Heart left ventricle (tissue), 16 donors: ENCODE measurements at places on chromosomes 12 and 14.

DNA sequence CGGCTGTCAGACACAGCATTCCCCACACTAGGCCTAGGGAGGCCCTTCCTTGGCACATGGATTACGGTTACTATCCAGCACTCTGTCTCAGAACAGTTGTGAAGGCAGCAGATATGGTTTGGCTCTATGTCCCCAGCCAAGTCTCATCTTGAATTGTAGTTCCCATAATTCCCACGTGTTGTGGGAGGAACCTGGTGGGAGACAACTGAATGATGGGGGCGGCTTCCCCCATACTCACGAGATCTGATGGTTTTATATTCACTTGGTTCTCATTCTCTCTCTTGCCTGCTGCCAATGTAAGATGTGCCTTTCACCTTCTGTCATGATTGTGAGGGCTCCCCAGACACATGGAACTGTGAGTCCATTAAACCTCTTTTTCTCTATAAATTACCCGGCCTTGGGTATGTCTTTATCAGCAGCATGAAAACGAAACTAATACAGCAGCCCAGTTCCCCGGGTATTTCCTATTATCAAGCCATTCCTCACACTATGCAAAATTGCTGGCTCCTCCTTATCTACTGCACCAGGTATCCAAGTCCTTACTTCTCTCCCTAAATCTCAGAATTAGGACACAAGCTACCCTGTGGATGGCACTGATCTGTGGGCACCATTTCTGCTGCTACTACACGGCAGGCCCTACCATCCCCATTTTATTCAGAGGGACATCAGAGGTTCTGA is 33.3 kb downstream of the NT5DC3 start:
- DNase-seq = no peak

DNA sequence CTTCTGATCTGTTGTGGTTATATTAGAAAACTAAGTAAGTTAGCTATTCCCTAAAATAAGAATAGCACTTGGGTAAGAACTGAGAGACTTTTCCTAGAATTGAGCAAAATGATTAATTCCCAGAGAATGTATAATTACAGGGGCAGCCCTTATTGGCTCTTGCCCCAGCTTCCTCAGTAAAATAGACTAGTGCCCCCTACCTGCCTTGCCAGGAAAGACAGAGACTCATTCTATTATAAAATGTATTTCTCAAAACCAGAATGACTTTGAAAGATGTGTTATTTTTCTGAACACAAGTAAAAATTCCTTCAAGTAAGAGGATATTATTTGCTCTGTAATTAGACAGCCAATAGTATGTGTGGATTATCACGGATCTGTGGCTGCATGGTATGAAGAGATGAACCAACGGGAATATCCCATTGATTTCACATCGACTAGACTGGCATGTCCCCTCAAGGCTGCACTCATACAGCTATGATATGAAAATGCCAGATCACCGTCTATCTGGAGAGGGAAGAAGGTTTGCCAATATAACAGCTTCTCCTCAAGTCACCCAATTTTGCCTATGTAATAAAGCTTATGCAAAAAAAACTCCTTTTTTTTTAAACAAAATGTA is 7.4 kb upstream of the GLRX5 start:
- DNase-seq = no peak

DNA sequence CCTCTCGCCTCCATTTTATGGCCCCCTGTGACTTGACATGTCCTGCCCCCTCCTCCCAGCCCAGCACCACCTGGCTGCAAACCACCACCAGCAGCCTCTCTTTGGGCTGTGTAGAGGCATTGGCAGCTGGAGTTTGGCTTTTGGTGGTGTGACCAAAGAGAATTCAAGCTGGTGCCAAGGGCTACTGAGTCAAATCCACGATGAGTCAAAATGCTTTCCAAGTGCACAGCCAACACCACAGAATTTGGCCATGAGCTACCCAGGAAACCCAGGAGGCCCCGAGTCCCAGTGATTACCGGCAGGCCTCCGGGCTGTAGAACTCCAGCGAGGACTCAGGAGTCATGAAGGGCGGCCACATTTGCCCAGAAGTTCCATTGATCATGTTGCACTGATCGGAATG is 53.8 kb downstream of the SCARB1 start:
- no peak for DNase-seq

- no peak for DNase-seq
Observed at GRCh38 chr14:77615361-77616132, 890 bp downstream of the SPTLC2 start.

- peak; percentile 85 for DNase-seq
Observed at GRCh38 chr12:113239811-113240331, 18.6 kb downstream of the TPCN1 start.

- DNase-seq = peak; percentile 49
Observed at GRCh38 chr14:53963320-53964227, 6.9 kb upstream of the BMP4 start.

- DNase-seq = no peak
Observed at GRCh38 chr12:106724934-106725333, 49.5 kb upstream of the RIC8B start.

- no peak for DNase-seq
Observed at GRCh38 chr12:103503546-103504480, 8.0 kb upstream of the C12orf42 start.

GRCh38 chr14:20470603-20470901 is 1.3 kb downstream of the PNP start:
- DNase-seq = no peak
